ENCODE measurements at places on chromosomes 11 and 22.

- DNase-seq: no peak
Observed at GRCh38 chr11:100066399-100066798, 620.7 kb upstream of the ARHGAP42 start.

GRCh38 chr11:46047520-46047919, 73.7 kb downstream of the PHF21A start:
- no peak for DNase-seq

DNA sequence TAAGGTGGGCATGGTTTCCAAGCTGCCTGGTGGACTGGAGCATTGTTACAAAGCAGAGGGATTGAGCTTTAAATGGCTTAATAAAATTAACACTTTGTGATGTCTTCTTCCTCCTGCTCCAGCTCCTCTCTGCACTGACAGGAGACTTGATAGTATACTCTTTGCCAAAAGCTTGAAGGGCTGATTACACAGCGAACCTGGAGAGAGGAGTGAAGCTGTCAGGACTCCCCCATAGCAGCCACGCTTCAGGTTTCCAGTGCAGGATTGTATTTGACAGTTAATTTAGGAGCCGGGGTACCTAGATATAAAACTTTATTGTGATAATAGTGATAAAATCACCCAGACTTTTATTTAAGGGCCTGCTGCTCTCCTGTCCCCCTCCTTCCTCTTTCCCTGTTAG, 50.0 kb downstream of the TRIM44 start:
- DNase-seq: no peak

- no peak for DNase-seq
Observed at GRCh38 chr22:50720301-50721256, 17.4 kb upstream of the ACR start.

GRCh38 chr11:62245271-62245753, 3.3 kb downstream of the SCGB1D2 start:
- DNase-seq: no peak

DNA sequence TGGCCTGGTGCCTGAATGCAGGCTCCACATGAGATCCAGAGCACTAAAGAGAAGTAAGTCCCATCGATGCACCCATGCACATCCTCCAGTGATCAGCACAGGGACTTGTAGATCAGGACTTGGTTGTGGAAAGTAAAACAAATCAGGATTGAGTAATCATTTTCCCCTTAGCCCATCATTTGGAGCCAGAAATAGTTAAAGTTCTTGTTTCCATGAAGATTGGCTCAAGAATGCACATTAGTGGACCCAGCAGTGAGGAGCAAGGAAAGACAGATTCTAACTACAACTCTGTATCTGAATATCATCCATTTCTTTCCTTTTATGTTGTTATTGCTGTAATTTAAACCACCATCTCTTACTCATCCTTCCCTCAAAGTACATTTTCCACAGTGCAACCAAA, 19.1 kb downstream of the CCDC83 start:
- DNase-seq: no peak

DNA sequence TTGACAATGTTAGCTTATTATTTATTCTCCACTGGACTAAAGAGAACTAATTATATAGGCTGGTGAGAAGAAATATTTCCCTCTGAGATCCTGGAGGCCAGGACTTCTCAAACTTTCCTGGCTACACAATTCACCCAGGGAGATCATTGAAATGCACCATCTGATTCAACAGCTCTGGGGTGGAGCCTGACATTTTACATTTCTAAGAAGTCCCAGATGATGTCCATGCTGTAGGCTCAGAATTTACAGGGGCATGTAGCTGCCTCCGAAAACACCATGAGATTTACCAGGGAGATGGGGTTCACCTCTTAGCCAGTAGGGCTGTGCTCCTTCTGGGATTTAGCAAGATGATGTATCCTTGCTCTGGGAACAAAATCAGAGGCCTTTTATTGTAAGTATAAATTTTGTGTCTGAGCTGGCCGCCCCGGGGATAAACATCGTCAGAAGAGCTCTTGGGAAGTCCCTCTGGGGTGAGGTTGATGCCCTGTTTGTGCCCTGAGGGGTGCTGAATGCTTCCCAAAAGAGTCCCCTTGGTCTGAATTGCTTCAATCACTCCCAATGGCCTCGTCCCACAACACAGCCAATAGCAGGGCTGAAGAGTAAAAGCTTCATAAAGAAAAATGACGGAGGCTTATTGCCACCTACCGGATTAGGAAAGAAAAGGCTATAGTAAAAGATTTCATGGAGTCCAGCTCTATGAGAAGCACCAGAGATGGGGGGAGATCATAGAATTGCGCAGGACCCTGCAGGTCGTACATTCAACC, 33.4 kb upstream of the API5 start:
- no peak for DNase-seq

DNA sequence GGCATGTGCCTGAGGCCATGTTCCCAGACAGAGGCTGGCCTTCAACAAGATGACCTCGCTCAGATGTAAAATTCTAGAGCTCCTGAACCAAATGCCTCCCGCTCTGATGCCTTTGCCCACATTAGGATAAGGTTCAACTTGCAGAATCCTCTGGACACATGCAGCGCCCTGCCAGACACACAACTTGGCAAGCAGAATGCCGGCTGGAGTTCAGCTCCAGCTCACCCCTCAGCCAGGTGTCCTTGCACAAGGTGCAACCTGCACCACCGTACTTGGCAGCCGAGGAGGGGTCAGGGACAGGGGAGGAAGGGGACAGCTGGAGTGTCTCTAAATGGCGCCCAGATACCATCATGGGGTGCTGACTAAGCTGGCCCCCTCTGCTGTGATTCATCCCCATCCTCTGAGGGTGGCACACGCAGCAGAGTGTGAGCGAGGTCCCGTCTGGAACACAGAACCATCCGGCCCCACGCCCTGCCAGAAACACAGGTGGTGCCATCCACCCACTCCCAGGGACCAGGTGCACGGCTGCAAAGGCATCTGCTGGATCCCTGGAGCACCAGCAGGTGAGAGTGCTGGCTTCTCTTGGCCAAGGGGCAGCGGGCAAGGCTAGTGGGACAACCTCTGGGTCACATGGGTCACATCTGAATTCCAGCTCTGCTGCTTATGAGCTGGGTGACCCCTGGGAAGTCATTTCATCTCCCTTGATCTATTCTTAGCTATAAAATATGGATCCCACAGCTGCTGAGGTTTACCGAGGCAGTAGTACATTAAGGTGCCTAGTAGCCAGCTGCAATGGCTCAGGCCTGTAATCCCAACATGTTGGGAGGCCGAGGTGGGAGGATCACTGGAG, 12.8 kb downstream of the ZMAT5 start:
- DNase-seq: no peak

- no peak for DNase-seq
Observed at GRCh38 chr11:18956630-18957029, 17.4 kb upstream of the MRGPRX1 start.

GRCh38 chr22:49488943-49489342, 338.7 kb downstream of the BRD1 start:
- DNase-seq: no peak

GRCh38 chr11:118620529-118621070, 13.2 kb downstream of the PHLDB1 start:
- DNase-seq: no peak

- no peak for DNase-seq
Observed at GRCh38 chr11:122023614-122024250, 92.3 kb downstream of the BLID start.

- no peak for DNase-seq
Observed at GRCh38 chr11:5620651-5621521, 3.9 kb upstream of the TRIM34 start.

DNA sequence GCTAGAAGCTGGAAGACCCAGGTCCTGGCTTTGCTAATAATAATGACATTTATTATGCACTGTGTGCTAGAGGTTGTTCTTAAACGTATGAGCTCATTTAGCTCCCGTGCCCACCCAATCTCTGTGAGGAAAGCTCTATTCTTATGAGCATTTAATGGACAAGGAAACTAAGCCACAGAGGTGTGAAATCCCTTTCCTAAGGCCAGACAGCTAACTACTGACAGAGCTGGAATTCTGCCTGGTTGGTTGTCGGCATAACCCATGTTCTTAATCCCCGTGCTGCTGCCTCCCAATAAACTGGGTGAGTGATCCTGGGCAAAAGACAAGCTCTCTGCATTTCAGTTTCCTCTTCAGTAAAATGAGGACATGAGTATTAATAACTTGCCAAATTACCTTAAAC, 49.4 kb downstream of the SNX19 start:
- no peak for DNase-seq

Data from activated T-cell treated with anti-CD3 and anti-CD28 coated beads for 48 hours (primary cell).